Karpas-422 (cell line): ENCODE measurements at places on chromosomes 4 and X. TPM values are rescaled to one million over a fixed set of nuclear protein-coding genes. Genes with fewer than 3 reads are reported as not detected.

- DNase-seq, result no peak
These were observed 703.5 kb downstream of the RPA4 start for GRCh38 chrX:97587171-97587570.

- no peak for DNase-seq
These were observed 45.2 kb upstream of the BCOR start for GRCh38 chrX:40143001-40143400.

GRCh38 chr4:80540349-80540748 is 204.8 kb downstream of the CFAP299 start:
- no peak for DNase-seq

DNA sequence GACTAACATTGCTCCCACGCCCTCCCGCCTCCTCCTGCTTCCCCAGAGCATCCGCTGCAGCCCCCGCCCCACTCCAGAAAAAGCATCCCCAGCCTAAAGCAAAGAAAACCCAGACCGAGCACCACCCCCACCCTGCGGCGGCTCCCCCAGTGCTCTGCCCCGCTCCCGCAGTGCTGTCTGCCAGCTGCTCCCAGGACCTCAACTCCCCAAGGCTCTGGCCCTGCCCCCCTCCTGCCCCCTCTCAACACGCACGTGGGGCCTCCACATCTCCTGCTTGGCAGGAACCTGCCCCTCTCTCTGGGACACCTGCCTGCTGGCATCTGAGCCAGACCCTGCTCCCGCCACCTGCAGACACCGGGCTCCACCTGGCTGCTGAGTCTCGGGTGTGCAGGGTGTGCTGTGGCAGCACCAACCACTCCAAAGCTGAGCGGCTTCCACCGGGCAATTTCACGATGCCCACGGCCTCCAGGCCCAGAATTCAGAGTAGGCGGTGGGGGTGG is 79.4 kb downstream of the FAM53A start:
- peak; percentile 47 for DNase-seq

GRCh38 chrX:134971926-134972325 is 18.9 kb upstream of the SMIM10 start:
- no peak for DNase-seq

DNA sequence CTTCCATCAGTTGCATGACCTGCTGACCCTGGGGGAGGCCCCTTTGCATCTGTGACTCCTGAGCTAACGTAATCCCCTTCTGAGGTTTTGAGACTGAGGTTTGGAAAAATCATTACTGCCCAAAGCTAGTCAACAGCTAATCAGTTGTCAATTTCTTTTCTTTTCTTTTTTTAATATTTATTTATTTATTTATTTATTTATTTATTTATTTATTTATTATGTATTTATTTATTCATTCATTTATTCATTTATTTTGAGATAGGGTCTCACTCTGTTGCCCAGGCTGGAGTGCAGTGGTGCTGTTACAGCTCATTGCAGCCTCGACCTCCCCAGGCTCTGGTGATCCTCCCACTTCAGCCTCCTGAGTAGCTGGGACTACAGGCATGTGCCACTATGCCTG is 25.1 kb upstream of the FHL1 start:
- DNase-seq, result no peak

GRCh38 chr4:184906480-184907097 is 80.8 kb upstream of the ACSL1 start:
- no peak for DNase-seq

- DNase-seq, result no peak
These were observed 157.4 kb downstream of the STIM2 start for GRCh38 chr4:27018076-27018475.

GRCh38 chr4:61500883-61501282 is 300.8 kb downstream of the ADGRL3 start:
- DNase-seq, result no peak

DNA sequence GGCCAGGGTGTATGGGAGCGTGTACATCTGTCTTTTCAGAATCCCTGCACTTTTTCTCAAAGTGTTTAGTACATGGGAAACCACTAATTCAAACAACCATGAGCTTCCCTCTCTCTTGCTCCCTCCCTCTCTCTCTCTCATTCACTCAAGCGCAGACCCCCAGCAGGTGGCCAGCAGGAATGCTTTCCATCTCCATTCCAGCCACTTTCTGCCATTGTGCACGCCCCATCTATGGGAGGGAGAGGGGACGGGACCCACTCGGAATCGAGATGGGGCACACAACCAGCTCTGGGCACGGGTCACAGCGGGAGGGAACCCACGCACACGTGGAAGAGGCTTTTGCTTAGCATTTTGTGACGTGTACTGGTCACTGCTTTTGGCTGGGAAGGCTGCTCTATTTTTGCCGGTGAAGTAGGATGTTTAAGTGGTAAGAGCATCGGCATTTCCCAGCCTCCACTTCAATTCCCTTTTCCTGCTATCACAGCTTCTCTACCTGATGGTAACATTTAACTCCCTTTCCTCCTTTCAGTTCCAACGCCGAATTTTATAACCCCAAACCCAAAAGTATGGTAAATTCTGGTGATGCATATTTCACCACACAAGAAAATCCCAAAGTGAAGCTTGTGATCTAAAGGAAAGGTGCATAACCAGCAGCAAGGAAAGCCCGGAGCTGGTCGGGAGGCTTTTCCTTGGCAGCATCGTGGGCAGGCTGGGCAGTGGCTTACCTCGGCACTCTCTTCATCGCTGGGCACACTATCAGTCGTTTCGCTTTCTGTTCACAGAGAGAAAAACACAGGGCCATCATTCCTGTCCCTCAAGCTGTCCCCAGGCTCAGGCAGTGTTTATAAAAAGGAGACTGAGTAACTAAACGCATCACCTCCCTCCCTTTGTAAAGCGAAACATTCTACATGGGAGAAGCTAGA is 84.1 kb downstream of the IRF2 start:
- no peak for DNase-seq

DNA sequence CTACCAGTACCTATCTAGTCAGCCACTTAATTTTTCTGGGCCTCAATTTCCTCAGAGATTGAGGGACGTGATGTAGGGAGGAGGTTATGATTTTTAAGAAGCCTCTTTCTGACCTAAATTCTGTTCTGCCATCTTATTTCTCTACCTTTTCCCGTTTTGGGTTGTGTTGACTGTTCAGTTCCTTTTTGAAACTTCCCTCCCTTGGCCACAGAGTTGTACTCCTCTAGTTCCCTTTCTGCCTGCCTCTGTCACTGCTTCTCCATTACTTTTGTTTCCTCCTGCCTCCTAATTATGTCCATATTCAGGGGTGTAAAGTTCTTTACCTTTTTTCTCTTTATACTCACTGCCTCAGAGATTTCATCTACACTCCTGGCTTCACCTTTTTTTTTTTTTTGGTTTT is 25.4 kb downstream of the CLCN5 start:
- no peak for DNase-seq

GRCh38 chr4:38004062-38004461 is 43.9 kb downstream of the PTTG2 start:
- DNase-seq, result no peak

DNA sequence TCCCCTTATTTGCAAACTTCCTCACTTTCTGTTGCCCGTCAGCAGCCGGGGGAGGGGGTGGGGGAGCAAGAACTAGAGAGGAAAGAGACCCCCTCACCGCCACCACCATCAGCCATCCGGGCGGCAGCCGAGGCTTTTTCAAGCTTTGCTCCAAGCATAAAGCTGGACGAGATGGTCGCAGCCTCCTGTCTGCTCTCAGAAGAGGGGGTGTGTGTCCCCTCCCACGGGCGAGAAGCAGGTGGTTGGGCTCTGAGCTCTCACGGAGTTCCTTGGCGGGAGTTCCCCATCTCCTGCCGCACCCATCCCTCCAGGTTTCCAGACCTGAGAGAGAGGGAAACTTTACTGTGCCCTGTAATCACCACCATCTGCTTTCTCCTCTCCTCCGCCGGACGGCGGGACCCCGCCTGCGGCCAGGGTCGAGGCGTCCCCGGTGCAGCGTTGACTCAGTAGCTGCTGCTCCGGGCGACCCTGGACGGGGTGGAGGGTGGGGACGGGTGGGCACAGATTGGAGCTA is 4.7 kb upstream of the ARX start:
- no peak for DNase-seq

GRCh38 chr4:4391866-4392265 is 5.0 kb downstream of the NSG1 start:
- DNase-seq, result no peak

- no peak for DNase-seq
These were observed 60.7 kb upstream of the HELT start for GRCh38 chr4:184957446-184958115.

DNA sequence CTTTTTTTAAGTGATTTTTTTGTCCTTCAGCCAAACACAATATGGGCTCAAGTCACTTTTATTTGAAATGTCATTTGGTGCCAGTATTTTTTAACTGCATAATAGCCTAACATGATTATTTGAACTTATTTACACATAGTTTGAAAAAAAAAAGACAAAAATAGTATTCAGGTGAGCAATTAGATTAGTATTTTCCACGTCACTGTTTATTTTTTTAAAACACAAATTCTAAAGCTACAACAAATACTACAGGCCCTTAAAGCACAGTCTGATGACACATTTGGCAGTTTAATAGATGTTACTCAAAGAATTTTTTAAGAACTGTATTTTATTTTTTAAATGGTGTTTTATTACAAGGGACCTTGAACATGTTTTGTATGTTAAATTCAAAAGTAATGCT is 62.1 kb downstream of the EDNRA start:
- DNase-seq, result no peak

DNA sequence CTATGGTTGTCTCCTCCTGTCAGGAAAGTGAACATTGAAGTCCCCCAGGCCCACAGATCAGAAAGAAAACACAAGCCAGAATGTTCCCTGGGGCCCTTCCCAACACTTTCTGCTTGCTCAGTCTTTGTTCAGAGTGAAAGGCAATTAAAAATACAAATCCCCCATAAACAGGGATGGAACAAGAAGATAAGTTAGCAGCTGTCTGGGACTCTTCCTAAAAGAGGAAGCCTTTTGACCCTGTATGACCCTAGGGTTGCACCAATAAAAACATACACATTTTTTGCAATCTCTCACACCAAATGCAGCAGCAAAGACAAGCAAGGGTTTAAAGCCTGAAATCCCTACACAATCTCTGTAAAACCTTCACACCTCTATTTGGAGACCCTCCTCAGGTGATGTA is 22.6 kb downstream of the IRF2 start:
- no peak for DNase-seq

DNA sequence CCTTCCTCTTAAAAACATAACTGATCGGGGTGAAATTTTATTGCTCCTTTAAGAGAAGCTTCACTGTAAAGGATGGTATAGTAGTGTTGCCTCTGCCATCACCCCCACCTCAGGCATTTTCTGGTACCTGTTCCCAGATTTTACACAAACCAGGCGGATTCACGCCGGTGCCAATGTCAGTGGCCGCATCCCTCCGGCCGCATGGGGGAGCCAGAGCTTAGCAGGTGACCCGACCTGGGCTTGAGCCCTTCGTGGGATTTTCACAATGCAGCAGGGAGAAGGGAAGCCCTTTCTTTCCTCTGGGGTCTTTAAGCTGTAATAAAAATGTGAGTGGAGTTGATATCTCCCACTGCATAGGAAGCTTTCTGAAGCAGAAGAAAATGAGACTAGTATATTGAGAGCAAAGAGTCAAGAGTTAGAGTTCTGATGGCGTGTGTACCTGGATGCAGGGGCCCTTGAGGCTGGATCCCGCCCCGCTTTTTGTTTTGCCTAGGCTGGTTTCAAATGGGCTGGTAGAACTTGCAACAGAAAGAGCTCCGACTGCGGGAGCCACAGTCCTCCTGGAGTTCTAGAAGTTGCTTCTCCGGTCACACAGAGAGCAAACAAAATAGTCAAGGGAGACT is 59.4 kb downstream of the POLR2B start:
- peak; percentile 75 for DNase-seq

DNA sequence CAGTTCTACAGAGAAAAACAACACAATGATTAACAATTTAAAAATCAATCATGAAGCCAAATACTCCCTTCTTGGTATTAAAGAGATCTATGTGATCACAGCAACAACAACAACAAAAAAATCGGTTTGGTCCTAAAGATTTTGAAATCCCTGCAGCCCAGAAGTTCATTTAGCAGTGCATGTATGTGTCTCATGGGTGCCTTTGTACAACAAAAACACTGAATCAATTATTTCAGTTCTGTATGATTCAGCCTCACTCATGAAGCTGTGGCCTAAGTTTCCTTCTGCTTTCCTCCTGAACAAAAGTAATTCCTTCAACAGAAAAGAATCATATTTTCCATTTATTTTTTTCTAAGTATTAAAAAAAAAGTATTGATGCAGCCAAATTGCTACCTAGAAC is 393.4 kb upstream of the NDST3 start:
- DNase-seq, result no peak

DNA sequence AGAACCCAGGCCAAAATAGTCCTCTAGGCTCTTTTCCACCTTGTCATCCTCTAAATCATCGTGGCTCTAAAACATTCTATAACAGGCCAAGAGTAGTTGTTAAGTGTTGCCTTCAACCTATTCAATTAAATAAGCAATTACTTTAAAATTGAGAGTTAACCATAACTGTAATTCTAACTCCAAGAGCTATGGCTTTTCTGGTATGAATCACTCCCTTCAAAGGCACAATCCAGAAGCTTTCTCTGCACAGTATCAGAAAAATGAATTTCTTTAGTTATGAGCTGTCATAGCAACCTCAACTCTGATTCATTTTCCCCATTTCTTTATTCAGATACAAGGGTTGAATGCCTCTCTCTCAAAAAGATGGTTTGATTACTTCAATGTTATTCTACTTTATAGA is 21.7 kb downstream of the INPP4B start:
- DNase-seq, result no peak

GRCh38 chrX:38278682-38279081 is 48.6 kb downstream of the RPGR start:
- DNase-seq, result no peak

GRCh38 chr4:38177035-38177546 is 216.9 kb downstream of the PTTG2 start:
- DNase-seq, result no peak

DNA sequence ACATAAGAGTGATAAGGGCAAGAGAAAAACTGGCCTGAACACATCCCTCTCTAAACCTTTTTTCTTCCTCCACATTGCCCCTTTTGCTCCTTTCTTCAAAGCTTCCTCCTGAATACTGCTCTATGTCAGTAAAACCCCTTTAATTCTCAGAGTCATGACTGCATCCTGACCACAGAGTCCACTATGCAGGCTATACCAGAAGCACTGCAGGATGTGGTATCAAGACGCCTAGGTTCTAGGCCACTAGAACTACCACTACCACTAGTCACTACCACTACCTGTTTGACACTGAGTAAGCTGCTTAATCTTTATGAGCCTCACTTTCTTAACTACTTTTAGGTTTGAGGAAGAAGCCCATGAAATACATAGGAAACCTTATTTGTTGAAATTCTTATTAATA is 38.7 kb downstream of the ARHGEF9 start:
- no peak for DNase-seq

- DNase-seq, result no peak
These were observed 30.4 kb downstream of the ADH7 start for GRCh38 chr4:99404595-99405287.

Gene SHROOM4
- total RNA-seq, result not detected in 2 replicates

Gene CT45A5
- total RNA-seq, result not detected in 2 replicates

Gene MFAP3L
- total RNA-seq, result not detected in 2 replicates

Gene HS3ST1
- total RNA-seq, result not detected in 2 replicates

Gene NPNT
- not detected in 2 replicates for total RNA-seq

Gene GYPE
- total RNA-seq, result 1.9 and 4.0 TPM in 2 replicates

Gene F8A3
- 3.7 and 4.5 TPM in 2 replicates for total RNA-seq

Gene CORIN
- 1.9 and 2.8 TPM in 2 replicates for total RNA-seq

Gene NPFFR2
- not detected in 2 replicates for total RNA-seq

Gene PSAPL1
- not detected in 2 replicates for total RNA-seq

Gene VCX
- not detected in 2 replicates for total RNA-seq

Gene P2RY10
- 0.51 and 1.3 TPM in 2 replicates for total RNA-seq
